ENCODE measurements at places on chromosomes 1 and 21.

GRCh38 chr1:14855801-14856200 lies 257.3 kb downstream of the KAZN start:
- no peak for DNase-seq

- no peak for DNase-seq
Observed at GRCh38 chr1:162701286-162701685, 69.0 kb downstream of the DDR2 start.

DNA sequence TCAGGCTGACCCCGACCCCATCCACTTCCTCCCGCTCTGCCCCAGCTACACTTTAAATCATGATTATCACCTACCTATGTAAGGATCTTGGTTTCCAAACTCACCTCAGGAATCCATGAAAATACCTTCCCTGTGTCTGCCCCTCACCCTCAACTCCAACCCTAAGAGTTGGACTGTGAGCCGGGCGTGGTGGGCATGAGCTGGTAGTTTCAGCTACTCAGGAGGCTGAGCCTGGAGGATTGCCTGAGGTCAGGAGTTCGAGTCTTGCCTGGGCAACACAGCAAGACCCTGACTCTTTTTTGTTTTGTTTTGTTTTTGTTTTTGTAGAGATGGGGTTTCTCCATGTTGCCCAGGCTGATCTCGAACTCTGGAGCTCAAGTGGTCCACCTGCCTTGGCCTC lies 30.5 kb upstream of the CCSAP start:
- peak; percentile 1 for DNase-seq

- DNase-seq: no peak
Observed at GRCh38 chr1:83709662-83710061, 289.3 kb downstream of the TTLL7 start.

GRCh38 chr21:26881504-26882228 lies 36.5 kb upstream of the ADAMTS1 start:
- no peak for DNase-seq

GRCh38 chr21:45288441-45288841 lies 746 bp upstream of the POFUT2 start:
- DNase-seq: no peak

GRCh38 chr1:54875000-54875399 lies 12.0 kb downstream of the DHCR24 start:
- DNase-seq: no peak

DNA sequence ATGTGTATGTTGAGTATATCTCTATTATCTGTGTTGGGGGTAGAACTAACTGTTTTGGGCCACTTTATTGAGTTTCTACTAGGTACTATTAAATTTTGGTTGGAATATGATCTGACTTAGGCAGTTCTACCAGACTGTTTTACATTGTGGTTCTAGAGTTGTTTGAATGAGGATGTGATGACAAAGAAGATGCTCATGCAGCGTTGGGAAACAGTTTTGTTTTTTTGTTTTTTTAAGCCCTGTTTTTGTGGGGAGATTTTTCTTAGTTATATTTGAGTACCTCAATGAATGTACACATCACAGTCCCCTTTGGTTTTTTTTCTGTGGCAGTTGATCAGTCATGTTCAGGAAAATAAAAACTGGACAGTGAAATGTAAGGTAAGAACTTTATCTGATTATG lies 40.1 kb downstream of the TMED5 start:
- no peak for DNase-seq

GRCh38 chr1:155608888-155609225 lies 1.2 kb upstream of the MSTO1 start:
- no peak for DNase-seq

- no peak for DNase-seq
Observed at GRCh38 chr1:45928486-45929205, 125.2 kb downstream of the MAST2 start.

DNA sequence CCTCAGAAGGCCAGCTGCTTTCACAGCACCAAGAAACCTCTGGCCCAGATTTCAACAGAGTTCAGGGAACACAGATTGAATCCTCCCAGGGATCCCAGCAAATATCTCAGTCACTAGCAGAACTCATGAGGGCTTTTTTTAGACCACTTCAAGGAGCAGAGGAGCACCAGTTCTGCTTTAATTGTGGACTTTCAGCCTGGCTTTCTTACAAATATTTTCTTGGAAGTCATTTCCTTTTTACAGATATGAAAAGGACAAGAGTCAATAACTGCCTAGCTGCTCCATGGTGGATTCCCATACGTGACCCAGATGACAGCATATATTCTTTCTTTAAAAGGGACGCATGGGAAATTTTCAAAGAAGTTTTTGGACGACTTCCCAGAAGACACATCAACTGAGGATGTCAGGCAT lies 6.4 kb upstream of the LRRC8B start:
- DNase-seq: no peak

DNA sequence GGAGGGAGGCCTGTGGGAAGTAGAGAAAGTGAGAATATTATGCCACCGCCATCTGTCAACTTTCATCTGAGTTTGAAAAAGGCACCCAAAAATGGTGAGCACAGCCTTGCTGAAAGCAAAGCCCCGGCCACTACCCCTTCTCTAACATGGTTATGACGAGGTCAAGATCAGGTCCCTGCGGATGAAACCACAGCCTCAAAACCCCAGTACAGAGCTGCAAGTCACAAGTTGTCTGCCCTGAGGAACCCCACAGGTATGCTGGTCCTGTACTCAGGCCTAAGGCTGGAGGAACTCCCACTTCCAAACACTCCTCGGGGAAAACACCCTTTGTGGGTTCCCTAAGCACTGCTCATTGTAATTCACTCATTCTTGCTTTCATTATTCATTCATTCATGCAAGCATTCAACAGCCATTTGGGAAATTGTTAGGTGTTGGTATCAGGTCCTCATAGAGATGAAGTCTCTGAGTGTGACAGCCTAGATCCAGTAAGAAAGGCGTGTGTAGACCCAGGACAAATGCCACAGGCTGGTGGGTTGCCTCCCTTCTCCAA lies 216.6 kb upstream of the EDN2 start:
- no peak for DNase-seq

- DNase-seq: no peak
Observed at GRCh38 chr1:61825393-61825792, 83.1 kb downstream of the PATJ start.

GRCh38 chr1:38962113-38962512 lies 20.5 kb upstream of the RHBDL2 start:
- DNase-seq: no peak

DNA sequence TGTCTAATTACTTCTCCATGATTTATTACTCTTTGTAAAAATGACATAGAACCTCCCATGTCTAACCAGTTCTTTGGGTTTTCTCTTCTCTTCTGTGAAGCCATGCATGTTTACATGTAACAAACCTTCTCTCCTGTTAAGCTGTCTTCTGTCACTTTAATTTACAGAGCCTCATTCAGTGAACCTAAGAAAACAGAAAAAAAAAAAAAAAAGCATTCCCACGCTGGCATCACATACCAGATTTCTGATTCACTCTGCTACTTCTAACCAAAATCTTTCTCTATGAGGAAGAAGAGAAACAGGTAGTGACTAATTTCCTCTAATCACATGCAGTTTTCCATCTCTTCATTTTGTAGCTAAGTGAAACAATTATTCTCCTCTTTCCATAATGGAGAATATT lies 141.4 kb upstream of the CXADR start:
- no peak for DNase-seq

GRCh38 chr1:167904652-167905130 lies 9.2 kb downstream of the ADCY10 start:
- DNase-seq: no peak

- no peak for DNase-seq
Observed at GRCh38 chr1:86696522-86696921, 7.9 kb upstream of the SH3GLB1 start.

- no peak for DNase-seq
Observed at GRCh38 chr1:246748867-246749266, 24.7 kb downstream of the SCCPDH start.

GRCh38 chr1:175851749-175852148 lies 108.4 kb upstream of the TNR start:
- DNase-seq: no peak

DNA sequence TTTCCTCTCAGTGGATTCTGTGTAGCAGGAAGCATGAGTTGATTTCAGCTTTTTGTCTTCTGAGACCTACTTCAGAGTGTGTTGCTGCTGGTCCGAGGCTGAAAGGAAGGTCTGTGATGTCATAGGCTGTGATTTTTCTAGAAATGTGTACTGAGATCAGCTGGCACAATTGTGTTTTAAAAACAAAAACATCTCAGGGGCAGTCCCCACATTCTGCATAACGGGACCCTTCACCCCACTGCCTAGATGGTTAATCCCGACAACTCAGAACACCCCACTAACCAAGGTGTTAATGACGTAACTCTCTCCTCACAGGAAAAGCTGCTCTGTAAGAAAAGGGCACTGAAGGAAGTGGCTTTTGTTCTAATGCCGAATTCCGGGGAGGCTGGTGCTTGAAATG lies 59.8 kb upstream of the PPP2R5A start:
- no peak for DNase-seq

GRCh38 chr21:28308516-28308915 lies 684.2 kb downstream of the LTN1 start:
- no peak for DNase-seq

GRCh38 chr1:37250371-37250770 lies 216.1 kb upstream of the GRIK3 start:
- no peak for DNase-seq

- no peak for DNase-seq
Observed at GRCh38 chr1:223873044-223873443, 27.3 kb upstream of the TP53BP2 start.

- DNase-seq: no peak
Observed at GRCh38 chr1:64839261-64839660, 94.4 kb downstream of the RAVER2 start.

GRCh38 chr1:217230412-217230811 lies 400.5 kb downstream of the GPATCH2 start:
- no peak for DNase-seq

GRCh38 chr1:206974140-206974539 lies 3.9 kb upstream of the FCAMR start:
- DNase-seq: no peak

DNA sequence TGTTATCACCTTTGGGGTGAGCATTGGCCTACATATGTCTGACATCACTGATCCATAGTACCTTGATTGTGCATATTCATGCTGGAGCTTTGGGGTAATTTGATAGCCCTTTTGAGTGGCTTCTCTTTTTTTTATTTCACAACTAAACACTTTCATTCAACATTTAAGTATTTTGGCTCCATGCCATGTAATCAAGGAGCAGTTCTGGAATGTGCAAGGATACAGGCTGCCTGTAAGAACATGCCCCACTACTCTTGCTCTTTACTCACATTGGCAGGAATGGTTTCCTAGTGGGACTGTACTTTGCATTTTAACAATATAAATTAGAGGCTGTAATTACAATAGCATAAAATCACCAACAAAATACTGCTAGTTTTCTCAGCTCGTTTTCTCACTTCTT lies 300.7 kb upstream of the SPAG17 start:
- DNase-seq: no peak

DNA sequence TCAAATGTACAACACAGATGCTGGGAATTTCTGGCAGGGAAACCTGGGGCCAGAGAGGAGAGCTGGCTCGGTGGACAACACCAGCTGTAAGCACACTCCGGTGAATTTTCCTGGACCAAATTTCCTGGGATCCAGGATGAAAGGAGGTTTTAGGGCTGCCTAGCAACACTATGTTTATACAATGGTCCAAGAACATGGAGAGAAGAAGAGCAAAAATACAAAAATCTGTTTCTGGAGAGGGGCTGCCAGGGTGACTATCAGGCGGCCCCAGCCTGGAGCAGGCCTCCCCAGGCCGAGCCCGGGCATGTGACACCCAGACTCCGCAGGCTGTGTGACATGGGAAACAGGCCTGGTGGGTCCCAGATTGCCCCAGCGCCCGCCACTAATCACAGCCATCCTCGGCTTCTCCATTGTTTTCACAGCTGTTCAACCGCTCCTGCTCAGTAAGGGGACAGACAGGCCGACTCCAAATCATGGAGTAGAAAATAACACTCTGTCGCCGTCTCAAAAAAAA lies 336.0 kb upstream of the NFIA start:
- no peak for DNase-seq

DNA sequence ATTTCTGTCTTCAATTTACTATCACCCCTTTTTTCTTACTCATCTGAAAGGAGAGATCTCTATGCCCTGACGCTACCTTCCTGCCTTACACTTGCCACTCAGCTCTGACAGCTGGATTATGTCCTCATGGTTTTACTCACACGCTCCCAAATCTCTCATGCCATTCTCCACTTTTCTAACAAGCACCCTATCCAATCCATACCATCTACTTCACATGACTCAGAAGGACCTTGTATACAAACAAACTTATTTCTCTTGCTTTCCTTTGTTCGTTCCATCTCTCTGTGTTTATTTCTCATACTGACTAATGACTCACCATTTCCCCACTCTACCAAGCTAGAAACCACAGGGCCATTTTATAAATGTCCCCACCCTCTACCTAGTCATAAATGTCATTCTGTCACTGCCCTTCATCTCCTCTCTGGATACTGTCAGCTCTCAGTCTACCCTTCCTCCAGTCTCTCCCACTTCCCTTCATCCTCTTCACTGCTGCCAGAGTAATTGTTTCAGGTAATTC lies 87.3 kb downstream of the USP24 start:
- no peak for DNase-seq

DNA sequence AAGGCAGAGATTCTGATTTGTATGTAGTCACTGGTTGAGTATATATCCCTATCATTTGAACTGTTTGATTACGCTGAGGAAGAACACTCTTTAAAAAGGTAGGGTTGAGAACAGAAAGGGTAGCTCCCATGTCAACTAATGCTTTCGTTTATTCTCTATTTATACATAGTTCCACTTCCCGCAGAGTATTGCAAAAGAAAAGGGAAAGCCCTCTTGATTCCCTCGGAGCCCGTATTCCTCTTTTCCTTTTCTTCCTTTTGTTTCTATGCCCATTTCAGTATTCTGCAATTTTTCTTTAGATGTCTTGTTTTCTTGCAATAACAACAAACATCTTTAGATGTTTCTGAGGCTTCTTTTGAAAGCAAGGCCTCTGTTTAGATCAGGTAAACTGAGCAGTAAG lies 78.2 kb downstream of the DNTTIP2 start:
- DNase-seq: no peak

Measured in stimulated activated CD8-positive, alpha-beta memory T cell treated with anti-CD3 and anti-CD28 coated beads, Interleukin-4, amount 100 ng/mL, for 48 hours (primary cell).